ENCODE measurements at places on chromosomes 3 and 15. TPM values are rescaled to one million over a fixed set of nuclear protein-coding genes. Genes with fewer than 3 reads are reported as not detected.
A peak's percentile ranks its signal among the peaks of the same experiment; 100 is the strongest.

Gene C3orf20
- not detected for total RNA-seq

DNA sequence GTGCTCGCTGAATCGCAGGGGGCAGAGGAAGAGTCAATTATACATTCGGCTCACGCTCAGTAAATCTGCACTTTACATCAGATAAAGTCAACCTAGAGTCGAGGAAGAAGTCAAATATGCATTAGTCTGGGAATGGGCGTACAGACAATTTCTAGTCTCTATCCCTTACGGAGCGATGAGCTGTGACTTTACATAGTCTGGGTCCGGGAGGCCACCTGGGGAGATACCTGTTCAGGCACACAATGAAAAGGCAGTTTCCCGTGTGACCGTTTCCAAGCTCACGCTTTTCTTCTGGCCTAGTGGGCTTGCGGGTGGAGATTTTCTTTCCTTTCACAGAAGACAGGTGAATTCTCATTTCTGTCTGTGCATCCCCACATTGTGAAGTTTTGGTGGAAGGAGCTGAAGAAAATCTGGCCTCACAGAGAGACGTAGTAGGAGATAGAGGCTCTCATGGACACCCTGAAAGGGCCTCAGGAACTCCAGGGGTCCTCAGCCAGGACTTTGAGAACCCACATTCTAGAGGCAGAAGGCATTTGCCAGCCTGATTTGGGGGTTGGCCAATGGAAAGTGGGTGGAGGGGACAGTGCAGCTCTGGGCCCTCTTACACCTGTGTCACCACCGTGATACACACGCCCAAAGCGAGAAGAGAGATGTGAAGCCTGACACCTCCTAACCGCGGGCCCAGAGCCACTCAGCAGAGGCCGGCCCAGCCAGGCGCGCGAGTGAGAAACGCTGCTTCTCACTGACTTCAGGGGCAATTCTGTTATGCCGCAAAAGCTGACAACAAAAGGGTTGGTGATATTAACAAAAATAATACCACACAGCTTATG lies 10.7 kb upstream of the OCA2 start:
- H3K4me3 ChIP-seq, result no peak overlapping the region
- DNase-seq, result no peak
- H3K4me1 ChIP-seq, result peaks cover 16% of the 10 kb centered on the region
- no peak overlapping the region for H3K27ac ChIP-seq
- peaks cover 39% of the 10 kb centered on the region for H3K36me3 ChIP-seq
- peaks cover 16% of the 10 kb centered on the region for H3K27me3 ChIP-seq

- H3K4me1 ChIP-seq, result no peaks in the 10 kb centered on the region
- DNase-seq, result no peak
- no peaks in the 10 kb centered on the region for H3K36me3 ChIP-seq
- H3K4me3 ChIP-seq, result no peak overlapping the region
- H3K27me3 ChIP-seq, result peaks cover 34% of the 10 kb centered on the region
Observed at GRCh38 chr15:100834731-100835130, 44.9 kb upstream of the ALDH1A3 start.

Gene LTK
- 1.2 TPM for total RNA-seq

- no peaks in the 10 kb centered on the region for H3K27me3 ChIP-seq
- H3K27ac ChIP-seq, result no peak overlapping the region
Observed at GRCh38 chr15:75167588-75168350, 33.9 kb upstream of the C15orf39 start.

DNA sequence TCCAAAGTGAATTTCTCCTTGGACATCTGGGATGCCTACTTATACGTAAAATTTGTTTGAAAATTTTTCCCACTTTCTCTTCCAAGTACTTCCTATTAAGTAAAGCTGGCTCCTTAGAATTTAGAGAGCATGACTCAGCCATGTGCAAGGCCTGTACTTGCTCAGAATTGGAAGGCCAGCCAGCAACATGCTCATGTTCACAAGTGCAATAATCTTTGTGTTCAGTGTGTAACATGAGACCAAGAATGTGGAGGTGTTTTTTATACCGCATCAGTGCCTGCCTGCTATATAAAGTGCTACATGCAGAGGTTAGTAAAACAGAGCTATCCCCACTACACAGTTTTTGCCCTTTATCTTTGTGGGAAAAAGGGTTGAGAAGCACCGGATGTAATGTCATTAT lies 151.9 kb upstream of the FEZF2 start:
- no peaks in the 10 kb centered on the region for H3K27me3 ChIP-seq
- no peak for DNase-seq
- no peaks in the 10 kb centered on the region for H3K36me3 ChIP-seq
- H3K27ac ChIP-seq, result no peak overlapping the region
- H3K4me3 ChIP-seq, result no peak overlapping the region
- no peaks in the 10 kb centered on the region for H3K4me1 ChIP-seq

DNA sequence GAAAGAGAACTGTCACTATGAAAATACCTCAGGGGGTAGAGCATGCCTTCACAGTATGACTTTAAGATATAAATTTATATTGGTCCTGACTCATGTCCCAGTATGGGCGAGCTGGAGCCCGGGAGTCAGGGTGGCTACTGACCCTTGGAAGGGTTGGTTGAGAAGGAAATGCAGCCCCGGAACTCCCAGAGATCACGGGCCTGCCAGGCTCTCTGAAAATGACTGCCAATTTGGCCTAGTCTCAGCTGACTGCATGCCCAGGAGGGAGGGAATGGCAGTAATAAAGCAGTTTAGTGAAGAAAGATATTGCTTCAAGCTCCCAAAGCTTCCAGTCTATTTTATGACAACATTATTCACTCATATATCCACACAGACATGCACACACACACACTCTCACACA lies 299.0 kb downstream of the NR2F2 start:
- no peak overlapping the region for H3K4me3 ChIP-seq
- H3K4me1 ChIP-seq, result peaks cover 31% of the 10 kb centered on the region
- H3K27ac ChIP-seq, result no peak overlapping the region
- peak; percentile 45 for DNase-seq
- H3K27me3 ChIP-seq, result no peaks in the 10 kb centered on the region

GRCh38 chr3:127730171-127730570 lies 57.4 kb downstream of the ABTB1 start:
- H3K36me3 ChIP-seq, result peaks cover 11% of the 10 kb centered on the region
- peaks cover 85% of the 10 kb centered on the region for H3K4me1 ChIP-seq
- H3K27me3 ChIP-seq, result no peaks in the 10 kb centered on the region

- H3K27ac ChIP-seq, result no peak overlapping the region
- no peaks in the 10 kb centered on the region for H3K27me3 ChIP-seq
- no peak overlapping the region for H3K4me3 ChIP-seq
- H3K4me1 ChIP-seq, result peaks cover 59% of the 10 kb centered on the region
- DNase-seq, result no peak
- H3K36me3 ChIP-seq, result no peaks in the 10 kb centered on the region
Observed at GRCh38 chr3:65559643-65560042, 479.1 kb downstream of the MAGI1 start.

DNA sequence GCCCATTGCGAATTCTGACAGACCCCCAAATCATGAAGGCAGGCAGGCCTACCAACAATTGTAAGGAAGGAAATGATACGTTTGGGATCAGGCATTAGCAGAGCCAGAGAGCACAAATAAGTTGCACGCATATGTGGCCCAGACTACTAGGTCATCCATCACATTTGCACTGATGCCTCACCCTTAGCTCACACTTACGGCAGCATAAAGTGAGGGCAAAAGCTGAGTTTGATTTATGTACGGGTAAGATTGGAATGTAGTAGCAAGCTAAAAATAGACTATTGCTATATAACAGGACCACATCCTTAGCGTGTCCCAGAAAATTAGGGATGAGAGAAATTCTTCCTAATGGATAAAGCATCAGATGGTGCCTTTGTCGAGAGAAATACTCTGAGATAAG lies 58.6 kb downstream of the QTRT2 start:
- peaks cover 14% of the 10 kb centered on the region for H3K27me3 ChIP-seq
- H3K4me1 ChIP-seq, result peaks cover 8% of the 10 kb centered on the region
- DNase-seq, result no peak
- no peaks in the 10 kb centered on the region for H3K36me3 ChIP-seq
- no peak overlapping the region for H3K4me3 ChIP-seq
- H3K27ac ChIP-seq, result no peak overlapping the region

Gene BUB1B
- 0.85 TPM for total RNA-seq

Gene GOLGA6L4
- 1.1 TPM for total RNA-seq

Gene GP5
- not detected for total RNA-seq

Gene CDHR4
- total RNA-seq, result not detected

DNA sequence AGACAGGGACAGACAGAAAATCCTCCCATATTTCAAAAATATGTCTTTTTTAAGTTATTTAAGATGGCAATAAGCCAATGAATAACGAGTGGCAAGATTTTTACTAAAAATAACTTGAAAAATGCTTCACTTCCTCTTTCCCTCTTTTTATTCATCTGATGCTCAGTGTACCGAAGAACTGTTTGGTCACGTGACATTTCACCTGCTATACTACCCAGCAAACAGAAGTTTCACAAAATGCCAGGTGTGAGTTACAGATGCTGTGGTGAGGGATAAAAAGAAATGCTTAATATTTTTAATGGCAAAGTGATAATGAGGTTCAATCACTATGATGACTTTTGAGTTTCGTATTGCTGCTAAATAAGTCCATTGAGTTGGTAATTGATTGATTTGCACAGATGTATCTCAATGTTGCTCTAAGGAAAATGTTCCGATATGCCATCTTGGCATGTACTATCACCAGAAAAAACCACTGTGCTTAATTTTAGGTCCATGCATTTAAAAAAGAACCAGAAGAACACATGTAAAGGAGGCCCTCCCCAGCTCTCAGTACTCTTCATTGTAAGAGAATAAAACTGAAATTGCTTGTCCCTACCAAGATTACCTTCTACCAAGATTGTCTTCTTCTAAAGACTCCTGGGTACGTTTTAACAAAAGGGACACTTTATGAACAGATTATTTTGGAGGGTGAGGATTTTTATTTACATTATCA lies 26.0 kb upstream of the SEC62 start:
- H3K27me3 ChIP-seq, result peaks cover 11% of the 10 kb centered on the region
- no peak for DNase-seq
- H3K27ac ChIP-seq, result no peak overlapping the region
- H3K36me3 ChIP-seq, result no peaks in the 10 kb centered on the region
- H3K4me1 ChIP-seq, result no peaks in the 10 kb centered on the region

DNA sequence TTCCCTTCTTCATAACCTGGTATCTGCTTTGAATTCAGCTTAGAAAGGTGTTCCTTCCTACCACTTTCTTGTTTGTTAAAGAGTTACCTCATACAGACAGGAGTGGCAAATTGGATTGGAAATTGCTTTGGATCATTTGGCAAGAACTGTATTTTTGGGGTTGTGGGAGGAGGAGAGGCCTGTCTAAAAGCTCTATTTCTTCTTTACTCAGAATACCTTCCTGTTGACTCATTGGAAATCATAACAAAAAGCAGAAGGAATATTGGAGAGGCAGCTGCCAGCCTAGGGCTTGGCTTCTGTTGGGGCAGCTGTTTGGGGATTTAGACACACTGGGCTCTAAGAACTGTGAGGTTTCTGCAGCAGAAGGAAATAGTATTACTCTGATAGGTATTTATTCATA lies 14.2 kb downstream of the IQGAP1 start:
- H3K36me3 ChIP-seq, result no peaks in the 10 kb centered on the region
- peaks cover 92% of the 10 kb centered on the region for H3K4me1 ChIP-seq
- H3K4me3 ChIP-seq, result no peak overlapping the region
- no peaks in the 10 kb centered on the region for H3K27me3 ChIP-seq
- peak overlapping the region; percentile 84 for H3K27ac ChIP-seq

DNA sequence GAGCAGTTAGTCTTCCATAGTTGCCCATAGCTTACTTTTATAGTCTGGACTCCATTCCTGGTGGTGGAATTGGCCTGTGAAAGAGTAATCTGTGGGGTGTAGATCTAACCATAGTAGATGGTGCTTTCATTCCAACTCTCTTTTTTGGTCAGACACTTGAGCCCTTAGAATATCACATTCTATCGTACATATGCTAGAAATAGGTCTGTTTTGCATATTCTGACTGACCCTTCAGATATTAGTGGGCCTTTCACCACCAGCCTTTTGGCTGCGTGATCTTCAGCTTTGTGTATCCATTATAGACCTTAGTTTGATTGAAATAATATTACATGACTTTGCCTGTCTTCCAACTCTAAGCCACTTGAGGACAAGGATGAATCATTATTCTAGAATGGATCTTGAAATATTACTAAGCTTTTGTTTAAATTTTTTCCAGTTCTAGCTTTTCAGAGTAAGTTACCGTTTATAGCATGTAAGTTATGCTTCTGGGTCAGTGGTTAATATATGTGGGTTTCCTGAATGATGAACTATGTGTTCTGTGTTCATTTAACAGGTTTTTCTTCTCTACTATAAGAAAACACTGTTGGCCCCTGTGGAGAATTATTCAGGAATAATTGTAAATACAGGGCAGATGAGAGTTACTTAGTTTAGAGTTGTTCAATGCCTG lies 8.7 kb downstream of the RAB7A start:
- H3K4me3 ChIP-seq, result no peak overlapping the region
- no peak for DNase-seq
- H3K36me3 ChIP-seq, result peaks cover 5% of the 10 kb centered on the region
- H3K27me3 ChIP-seq, result no peaks in the 10 kb centered on the region

- no peak overlapping the region for H3K27ac ChIP-seq
- no peaks in the 10 kb centered on the region for H3K4me1 ChIP-seq
- no peak for DNase-seq
- H3K27me3 ChIP-seq, result no peaks in the 10 kb centered on the region
- H3K36me3 ChIP-seq, result no peaks in the 10 kb centered on the region
Observed at GRCh38 chr3:8094415-8094814, 407.2 kb upstream of the LMCD1 start.

DNA sequence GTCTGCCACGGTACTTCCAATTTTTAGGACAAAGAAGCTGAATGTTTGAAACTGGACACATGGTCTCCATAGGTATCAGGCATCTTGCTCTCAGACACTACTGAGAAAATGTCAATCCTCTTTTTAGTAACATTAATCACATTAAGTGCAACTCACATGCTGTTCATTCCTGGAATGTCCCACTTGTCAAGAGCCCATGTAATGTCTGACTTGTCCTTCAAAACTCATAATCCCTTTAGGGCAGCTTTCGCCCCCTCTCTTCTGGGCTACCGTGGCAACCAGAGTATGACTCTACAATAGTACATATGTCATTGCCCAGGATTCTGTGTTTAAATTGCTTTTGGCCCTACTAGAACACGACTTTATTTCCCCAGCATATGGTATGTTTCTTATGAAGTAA lies 12.3 kb downstream of the NUDT16 start:
- DNase-seq, result no peak
- no peaks in the 10 kb centered on the region for H3K36me3 ChIP-seq
- peaks cover 13% of the 10 kb centered on the region for H3K4me1 ChIP-seq
- H3K4me3 ChIP-seq, result no peak overlapping the region

Gene BLM
- 26.2 TPM for total RNA-seq

Gene TMCO5A
- total RNA-seq, result not detected

Gene ISLR
- 12.7 TPM for total RNA-seq

Gene ROBO1
- total RNA-seq, result 7.1 TPM

Gene PSTPIP1
- total RNA-seq, result 3.5 TPM

- H3K4me1 ChIP-seq, result no peaks in the 10 kb centered on the region
- no peak overlapping the region for H3K27ac ChIP-seq
- no peaks in the 10 kb centered on the region for H3K36me3 ChIP-seq
Observed at GRCh38 chr3:75687323-75687722, 23.2 kb downstream of the FRG2C start.

- H3K27ac ChIP-seq, result no peak overlapping the region
- no peaks in the 10 kb centered on the region for H3K36me3 ChIP-seq
- no peak for DNase-seq
- no peaks in the 10 kb centered on the region for H3K4me1 ChIP-seq
- H3K27me3 ChIP-seq, result no peaks in the 10 kb centered on the region
- H3K4me3 ChIP-seq, result no peak overlapping the region
Observed at GRCh38 chr3:30776186-30776815, 118.2 kb downstream of the GADL1 start.

Gene STXBP5L
- total RNA-seq, result not detected
